ENCODE measurements at places on chromosomes 7 and 10. TPM values are rescaled to one million over a fixed set of nuclear protein-coding genes. Genes with fewer than 3 reads are reported as not detected.

Gene ZNF679
- not detected for total RNA-seq

Gene DOCK4
- 57.1 TPM for total RNA-seq

Gene ZEB1
- total RNA-seq: 49.7 TPM

Gene GFRA1
- 18.5 TPM for total RNA-seq

Gene NANOS1
- total RNA-seq: 0.60 TPM

Gene CNPY1
- total RNA-seq: not detected

Gene FEZF1
- total RNA-seq: not detected

Gene HMX3
- total RNA-seq: not detected

Gene TEX36
- total RNA-seq: not detected

Gene CALML3
- total RNA-seq: not detected

Gene CALHM3
- not detected for total RNA-seq

DNA sequence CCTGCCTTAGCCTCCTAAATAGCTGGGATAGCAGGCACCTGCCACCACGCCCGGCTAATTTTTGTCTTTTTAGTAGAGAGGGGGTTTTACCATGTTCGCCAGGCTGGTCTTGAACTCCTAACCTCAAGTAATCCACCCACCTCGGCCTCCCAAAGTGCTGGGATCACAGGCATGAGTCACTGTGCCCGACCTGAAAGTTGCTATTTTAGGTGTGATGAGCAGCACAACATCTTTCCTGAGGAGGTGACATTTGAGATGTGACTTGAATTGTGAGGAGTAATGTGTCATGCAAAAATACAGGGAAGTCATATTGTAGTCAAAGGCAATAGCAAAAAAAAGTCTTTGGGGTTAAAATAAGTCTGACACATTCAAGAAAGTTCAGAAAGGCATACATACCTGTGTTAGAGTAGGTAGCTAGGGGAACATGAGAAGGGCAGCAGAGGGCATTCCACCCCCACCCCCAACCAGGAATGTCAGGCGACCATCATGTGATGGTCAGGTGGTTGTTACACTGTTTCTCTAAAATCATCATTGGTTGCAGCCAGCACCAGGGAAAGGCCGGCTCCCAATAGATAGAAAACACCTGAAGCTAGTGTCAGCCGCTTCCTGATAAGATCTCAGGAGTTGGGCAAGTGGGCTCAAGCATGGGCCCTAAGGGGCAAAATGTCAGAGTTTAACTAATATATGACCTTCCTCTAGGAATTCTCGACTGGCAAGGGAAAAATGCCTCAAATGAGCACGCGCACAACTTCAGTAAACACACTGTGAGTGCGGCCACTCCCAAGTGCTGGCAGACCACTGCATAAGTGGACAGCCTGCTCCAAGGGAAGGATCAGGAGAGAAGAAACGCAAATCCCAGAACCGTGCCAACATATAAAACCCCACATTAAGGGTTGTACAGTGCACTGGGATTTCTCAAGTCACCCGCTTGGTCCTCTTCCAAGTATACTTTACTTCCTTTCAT is at the start of gene TACC2:
TSS of gene TACC2 (plus strand) at position 803 of the 964 bp plus-strand sequence. CDS start 32,819 bp downstream, outside the sequence.
- DNase-seq: no peak

DNA sequence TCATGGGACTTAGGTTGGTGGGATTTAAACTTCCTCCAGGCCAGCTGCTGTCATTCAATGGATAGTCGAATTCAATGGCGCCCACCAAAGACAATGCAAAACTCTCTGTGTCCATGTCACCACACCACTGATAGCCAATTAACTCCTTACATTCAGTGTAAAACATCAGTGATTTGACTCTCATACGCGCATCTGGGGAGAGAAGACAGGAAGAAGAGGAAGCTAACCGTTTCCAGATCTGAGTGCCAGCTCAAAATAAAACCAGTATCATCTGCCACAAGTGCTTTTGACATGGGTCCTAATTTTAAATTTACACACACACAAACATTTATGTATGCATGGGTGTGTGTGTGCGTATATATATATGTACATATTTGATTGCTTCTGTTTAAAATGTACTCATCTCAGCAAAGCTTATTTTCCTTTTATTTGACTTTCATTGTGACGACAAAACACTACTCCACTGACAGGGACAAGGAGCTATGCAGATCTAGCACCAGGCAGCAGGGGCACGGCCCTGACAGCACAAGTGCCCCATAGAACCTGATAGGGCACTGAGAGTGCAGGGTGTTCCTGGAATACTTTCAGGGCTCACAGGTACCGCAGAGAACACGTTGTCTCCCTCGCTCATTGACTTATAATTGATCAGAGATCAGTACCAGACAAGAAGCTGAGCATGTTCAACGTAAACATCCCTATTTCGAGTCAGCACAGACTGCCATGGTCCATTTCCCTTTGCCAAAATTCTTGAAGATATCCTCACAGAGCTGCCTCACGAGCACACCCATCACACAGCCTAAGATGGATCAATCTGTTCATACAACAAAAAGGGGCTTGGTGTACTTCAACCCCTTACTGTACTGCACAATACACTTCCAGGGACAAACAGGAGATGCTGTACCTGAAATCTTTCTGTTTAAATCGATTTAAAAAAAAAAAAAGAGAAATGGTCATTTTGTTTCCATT is 176.1 kb downstream of the COBL start:
- no peak for DNase-seq

- DNase-seq: no peak
Measured at GRCh38 chr7:30173058-30173897, 38.5 kb downstream of the MTURN start.

DNA sequence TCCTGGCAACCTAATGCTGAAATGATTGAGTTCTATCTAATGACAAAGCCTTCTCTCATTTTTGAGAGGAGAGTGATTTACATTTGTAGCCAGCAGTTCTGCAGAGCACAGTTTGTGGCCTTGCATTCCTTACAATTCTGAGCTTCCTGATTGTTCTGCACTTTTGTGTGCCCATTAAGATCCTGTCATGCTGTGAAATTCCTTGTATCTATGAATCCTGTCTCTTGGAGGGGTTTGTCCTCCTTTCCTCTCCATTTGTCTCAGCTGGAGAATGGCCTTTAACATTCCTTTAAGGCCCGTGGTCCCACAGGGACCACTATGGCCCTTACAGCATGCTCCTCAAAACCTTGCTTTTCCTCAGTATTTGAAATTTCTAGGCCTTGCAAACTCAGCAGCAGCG is 10.4 kb downstream of the KLHL7 start:
- DNase-seq: no peak

- no peak for DNase-seq
Measured at GRCh38 chr10:96275685-96276418, 4.5 kb upstream of the BLNK start.

DNA sequence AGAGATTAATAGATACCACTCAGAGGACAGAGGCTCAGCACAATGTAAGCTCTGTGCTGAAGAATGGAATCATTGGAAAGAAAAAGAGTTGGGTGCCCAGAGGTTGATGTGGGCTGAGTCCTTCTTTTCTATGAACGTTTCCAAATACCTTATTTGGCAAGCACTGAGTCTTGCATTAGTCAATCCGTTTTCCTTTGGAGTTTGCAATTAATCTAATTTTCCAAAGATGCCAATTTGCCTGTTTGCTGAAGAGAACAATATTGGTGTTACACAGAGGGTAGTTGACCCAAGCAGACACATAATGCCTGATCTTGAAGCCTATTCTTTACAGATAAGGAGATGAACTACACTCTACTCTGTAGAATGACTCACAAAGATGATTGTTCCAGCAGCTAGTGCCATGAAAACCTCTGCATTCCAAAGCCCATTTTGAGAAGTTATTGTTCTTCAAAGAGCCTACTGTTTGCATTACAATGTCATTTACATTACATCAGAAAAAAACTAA is 55.4 kb upstream of the MET start:
- peak; percentile 78 for DNase-seq

- no peak for DNase-seq
Measured at GRCh38 chr10:12388671-12389070, 39.3 kb downstream of the CAMK1D start.

GRCh38 chr7:19552576-19552975 is 156.3 kb downstream of the POLR1F start:
- no peak for DNase-seq

GRCh38 chr7:155753446-155753965 is 58.8 kb downstream of the SHH start:
- DNase-seq: no peak

DNA sequence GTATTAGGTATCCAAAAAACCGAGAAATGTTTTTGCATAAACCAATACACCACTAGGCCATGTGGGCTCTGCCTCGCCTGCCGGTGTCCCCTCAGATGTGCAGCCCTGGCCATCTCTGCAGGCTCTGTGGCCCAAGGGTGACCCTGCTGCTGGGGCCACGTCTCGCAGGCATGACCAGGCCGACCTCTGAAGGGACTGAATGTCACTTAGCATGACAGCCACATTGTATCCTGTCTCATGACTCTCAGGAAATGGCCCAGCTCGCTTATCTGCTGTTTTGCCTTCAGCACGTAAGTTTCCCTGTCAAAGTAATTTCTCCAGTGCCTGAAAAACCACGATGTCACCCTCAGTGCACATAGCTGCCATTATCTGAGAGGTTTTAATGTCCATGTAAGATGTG is 49.5 kb upstream of the ZNF32 start:
- DNase-seq: peak; percentile 55

- DNase-seq: peak; percentile 45
Measured at GRCh38 chr7:149071641-149072437, 18.7 kb downstream of the ZNF786 start.

GRCh38 chr10:13092291-13093102 is 7.5 kb upstream of the OPTN start:
- no peak for DNase-seq

- peak; percentile 70 for DNase-seq
Measured at GRCh38 chr7:143331179-143331801, 15.4 kb downstream of the CLCN1 start.

Data from lung microvascular endothelial cell (primary cell).